Hematopoietic multipotent progenitor cell treated with erythropoietin and hydrocortisone succinate and interleukin-3 and kit ligand, for 4 days (in vitro differentiated cells): ENCODE measurements at places on chromosomes 4 and X.

- DNase-seq, result peak; percentile 79
Observed at GRCh38 chr4:118765399-118765798, 70.5 kb downstream of the SEC24D start.

- no peak for DNase-seq
Observed at GRCh38 chr4:60485276-60485675, 714.9 kb upstream of the ADGRL3 start.

DNA sequence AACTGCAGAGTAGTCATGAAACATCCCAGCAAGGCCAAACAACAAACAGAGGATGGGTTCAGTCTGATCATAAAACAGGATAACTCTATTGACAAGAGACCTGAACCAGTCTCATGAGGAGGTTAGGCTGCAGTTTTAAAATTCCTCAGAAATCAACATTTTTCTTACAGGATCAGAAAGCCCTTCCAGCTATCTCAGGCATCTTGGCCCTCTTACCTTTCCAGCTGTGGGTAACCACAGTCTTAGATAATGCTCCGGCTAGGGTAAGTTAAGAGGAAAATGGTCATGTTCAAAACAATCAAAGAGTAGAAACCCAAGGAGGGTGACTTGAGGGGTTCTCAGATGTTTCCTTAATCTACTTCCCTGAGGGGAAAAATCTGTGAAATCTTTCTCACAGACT lies 5.1 kb downstream of the CTSO start:
- no peak for DNase-seq

GRCh38 chrX:19133231-19133630 lies 11.0 kb upstream of the ADGRG2 start:
- DNase-seq, result no peak

GRCh38 chr4:80333121-80333520 lies 2.4 kb upstream of the CFAP299 start:
- DNase-seq, result no peak

- DNase-seq, result peak; percentile 39
Observed at GRCh38 chr4:17613761-17614415, 553 bp upstream of the MED28 start.

- DNase-seq, result peak; percentile 92
Observed at GRCh38 chr4:105061136-105061696, 85.5 kb upstream of the TET2 start.

- no peak for DNase-seq
Observed at GRCh38 chr4:178463747-178464146, 1021.5 kb upstream of the AGA start.

DNA sequence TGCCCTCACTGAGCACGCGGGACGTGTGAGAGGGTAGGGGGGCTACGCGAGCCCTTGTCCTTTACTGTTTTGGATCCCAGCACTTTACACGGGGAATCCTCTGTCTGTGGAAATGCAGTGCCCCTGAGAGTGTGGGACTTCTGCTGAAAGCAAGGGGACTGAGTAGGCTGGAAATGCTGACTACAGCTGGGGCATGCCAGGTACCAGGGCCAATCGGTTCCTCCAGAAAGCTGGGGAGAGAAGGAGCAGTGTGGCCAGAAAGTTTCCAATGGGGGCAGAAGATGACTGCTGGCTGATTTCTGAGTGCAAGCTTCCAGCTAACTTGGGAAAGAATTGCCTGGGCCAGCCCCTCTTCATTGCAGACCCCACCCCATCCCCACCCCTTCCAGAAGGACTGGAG lies 1.5 kb downstream of the NHSL2 start:
- DNase-seq, result no peak

DNA sequence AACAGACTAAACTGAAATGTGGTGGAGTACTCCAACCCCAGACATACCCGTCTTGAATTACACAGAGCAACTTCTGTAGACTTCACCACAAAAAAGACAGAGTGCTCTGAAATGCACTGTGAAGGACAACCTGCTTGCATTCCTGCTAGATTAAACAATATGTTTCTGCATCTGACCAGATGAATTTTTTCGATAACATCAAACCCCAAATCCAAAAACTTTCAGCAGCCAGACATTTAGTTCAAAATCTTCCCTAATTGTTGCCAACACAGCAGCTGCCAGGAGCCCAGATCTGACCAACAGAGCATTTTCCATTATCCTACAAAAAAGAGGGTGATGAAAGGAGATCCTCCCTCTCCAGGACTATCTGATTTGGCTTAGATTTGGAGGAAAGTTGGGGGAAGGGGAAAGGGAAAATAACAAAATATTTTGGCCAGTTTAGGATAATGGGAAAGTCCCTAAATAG lies 356.5 kb downstream of the PDGFC start:
- no peak for DNase-seq

- DNase-seq, result no peak
Observed at GRCh38 chr4:1472911-1473518, 66.8 kb upstream of the NKX1-1 start.

DNA sequence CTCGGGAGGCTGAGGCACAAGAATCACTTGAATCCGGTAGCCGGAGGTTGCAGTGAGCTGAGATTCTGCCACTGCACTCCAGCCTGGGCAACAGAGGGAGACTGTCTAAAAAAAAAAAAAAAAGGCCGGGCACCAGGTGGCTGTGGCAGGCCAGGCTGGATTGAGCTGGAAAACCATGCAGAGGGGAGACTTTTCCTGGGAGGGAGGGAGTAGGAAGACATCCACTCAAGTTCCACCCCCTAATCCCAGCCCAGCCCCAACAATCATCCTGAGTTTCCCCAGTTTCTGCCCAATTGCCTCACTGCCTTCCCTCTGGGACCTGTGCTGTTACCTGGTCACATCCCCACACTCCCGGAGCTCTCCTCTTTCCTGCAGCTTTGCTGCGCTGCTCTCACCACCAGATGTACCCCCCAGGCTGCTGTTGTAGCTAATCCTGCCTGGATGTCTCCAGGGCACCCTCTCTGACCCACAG lies 9.0 kb upstream of the TSPYL2 start:
- DNase-seq, result no peak

DNA sequence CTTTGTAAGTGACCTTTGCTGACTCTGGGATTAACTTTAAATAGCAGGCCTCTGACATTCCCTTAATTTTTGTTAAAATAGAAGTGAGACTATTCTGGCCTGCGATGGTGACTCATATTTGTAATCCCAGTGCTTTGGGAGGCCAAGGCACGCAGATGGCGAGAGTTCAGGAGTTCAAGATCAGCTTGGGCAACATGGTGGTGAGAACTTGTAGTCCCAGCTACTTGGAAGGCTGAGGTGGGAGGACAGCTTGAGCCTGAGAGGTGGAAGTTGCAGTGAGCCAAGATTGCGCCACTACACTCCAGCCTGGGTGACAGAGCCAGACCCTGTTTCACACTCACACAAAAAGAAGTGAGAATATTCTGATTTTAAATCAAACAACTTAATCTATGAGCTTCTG lies 27.3 kb downstream of the ZNF330 start:
- no peak for DNase-seq

GRCh38 chr4:39514888-39515401 lies 12.3 kb downstream of the UGDH start:
- DNase-seq, result no peak

DNA sequence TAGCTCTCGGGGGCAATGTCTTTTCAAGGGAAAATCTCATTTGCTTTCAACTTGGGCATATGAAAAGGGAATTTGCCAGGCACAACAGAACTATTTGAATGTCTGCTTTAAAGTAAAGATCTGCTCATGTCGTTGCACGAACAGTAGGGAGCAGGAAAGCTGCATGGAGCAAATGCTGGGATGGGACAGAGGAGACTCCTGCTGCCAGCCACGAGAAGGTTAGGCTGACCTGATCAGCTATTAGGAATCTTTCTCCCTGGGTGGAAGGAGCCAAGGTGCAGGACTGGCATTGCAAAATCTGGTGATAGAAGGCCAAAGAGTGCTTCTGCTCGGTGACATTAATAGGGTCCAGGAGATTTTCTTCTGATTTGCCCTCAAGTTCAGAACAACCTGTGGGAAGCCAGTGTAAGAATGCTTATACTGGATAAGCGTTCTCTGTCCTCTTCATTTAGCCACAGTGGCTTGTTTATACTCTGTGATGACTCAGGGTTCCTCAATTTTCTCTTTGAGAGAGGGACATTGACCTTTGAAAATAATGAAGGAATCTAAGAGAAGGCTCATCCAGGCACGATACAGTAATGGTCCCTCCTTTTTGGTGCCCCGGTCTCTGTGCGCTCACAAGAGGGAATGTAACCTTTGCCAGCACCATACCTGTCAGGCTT lies 22.9 kb downstream of the FHL1 start:
- no peak for DNase-seq

DNA sequence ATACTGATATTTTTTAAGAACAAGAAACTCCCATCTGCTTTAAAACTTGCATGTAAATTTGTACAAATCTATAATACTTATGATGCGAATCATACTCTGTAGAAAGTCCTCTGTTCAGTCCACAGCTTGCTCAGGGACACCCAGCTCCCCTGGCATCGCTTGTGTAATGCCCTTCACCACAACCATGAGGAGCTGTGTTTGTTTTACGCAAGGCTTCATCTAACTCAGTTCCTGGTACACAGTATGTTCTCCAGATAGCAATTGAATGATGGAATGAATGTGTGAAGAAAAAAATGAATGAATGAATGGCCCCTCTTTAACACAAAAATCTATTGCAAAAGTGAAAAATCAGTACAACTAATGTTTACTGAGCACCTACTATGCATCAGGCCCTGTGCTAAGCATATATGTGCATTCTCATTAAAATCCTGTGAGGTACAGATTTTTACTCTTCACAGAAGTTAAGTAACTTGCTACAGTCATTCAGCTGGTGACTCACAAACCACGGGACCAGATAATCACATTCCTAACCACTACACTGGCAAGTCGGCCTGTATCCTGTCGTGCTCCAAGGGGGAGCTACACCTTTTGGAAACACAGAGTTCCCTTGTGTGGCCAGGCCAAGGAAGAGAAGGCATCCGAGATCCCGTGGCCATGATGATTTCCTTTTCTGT lies 58.7 kb upstream of the KDR start:
- DNase-seq, result peak; percentile 22

DNA sequence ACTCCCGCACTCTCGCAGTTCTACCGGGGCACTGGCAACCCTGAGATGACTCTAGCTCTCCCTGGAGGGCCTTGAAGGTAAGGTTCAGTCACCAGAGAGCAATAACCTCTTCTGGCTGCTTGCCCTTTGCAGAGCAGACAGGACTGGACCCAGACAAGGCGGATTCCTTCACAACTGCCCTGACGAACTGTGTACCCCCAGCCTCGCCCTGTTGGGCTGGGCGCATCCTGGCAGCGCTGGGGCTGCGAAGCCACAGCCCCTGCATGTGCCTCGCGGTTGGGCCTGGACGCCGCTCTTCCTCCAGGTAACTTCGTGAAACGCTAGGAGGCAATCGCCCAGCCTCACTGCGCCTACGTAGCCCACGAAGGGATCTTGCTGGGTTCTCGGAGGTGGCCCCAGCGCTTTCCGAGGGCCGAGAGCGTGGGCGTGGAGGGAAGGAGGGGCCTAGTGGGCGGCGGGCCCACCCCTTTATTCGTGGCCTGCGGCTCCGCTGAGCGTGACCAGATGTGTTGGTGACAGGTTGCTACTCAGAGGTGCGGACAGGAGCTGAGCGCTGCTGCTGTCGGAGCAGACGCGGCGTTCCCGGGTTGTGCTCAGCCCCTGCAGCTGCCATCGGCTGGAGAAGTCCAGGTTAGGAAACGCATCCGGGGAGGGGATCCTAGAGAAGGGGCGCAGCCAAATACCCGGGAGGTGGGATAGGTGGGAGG lies 1.9 kb upstream of the MAMLD1 start:
- DNase-seq, result peak; percentile 64

GRCh38 chrX:53584891-53585290 lies 101.6 kb downstream of the HUWE1 start:
- DNase-seq, result no peak

DNA sequence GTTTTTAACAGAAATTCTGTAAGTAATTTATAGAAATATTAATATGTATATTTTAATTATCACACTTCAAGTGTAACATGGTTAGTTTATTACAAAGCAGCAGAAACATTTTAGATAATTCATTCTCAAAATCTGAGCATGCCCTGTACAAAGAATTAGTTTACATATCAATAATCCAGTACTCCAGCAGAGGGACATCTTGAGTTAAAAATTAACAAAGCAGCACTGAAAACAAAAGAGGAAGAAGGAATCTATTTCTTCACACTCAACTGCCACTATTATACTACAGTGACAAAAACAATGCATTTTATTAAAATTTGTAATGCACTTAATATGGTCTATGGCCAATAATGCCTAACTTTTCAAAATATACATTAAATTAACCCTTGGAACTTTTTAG lies 179.1 kb upstream of the KLHL4 start:
- peak; percentile 55 for DNase-seq

DNA sequence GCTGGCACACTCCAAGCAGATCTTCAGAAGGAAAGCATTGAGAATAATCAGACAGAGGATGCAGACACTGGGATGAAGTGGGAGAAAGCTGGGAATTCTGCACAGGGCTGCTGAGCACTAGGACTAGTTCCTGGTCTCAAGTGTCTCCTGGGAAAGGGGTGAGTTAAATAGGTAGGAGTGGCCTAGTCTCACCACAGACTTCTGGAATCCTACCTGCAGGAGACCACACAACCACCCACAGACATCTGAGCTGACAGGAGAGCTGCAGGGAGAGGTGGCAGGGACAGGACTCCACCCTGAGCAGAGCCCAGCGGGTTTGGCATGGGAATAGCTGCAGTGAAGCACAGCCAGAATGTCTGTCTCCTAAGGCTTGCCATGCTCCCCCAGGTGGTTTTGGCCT lies 95.1 kb upstream of the GALNTL6 start:
- DNase-seq, result no peak

DNA sequence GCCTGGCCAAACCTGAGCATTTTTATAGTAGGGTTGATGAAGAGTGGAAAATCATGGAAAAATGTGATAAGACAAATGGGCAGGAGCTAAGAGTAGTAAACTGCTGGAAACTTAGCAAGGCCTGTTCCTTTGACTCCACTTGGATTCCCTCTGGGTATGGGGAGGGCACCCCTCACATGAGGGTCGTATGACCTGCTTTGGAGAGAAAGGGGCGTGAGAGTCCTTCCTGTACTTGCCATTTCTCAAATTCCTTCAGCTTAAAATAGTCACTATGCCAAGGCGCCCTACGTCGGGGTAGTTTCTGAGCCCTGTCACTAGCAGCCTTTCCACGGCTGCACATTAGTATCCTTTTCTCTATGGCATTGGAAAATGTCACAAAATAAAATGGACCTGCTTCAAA lies 49.1 kb downstream of the GPRIN3 start:
- no peak for DNase-seq
